Dermis lymphatic vessel endothelial cell (primary cell): ENCODE measurements at places on chromosomes 4 and X. TPM values are rescaled to one million over a fixed set of nuclear protein-coding genes. Genes with fewer than 3 reads are reported as not detected.

Gene ODAPH
- under 0.01 TPM in 1 of 2 replicates, not detected in the other for total RNA-seq

Gene TRIM75
- total RNA-seq, result not detected in 2 replicates

Gene NAP1L5
- total RNA-seq, result 3.1 and 3.3 TPM in 2 replicates

Gene OTC
- total RNA-seq, result 0.17 and 0.22 TPM in 2 replicates

Gene SMIM31
- not detected in 2 replicates for total RNA-seq

Gene ZDHHC15
- not detected in 2 replicates for total RNA-seq

Gene C4orf51
- total RNA-seq, result not detected in 2 replicates
